Mammary epithelial cell (primary cell): ENCODE measurements at places on chromosomes 2 and 18. TPM values are rescaled to one million over a fixed set of nuclear protein-coding genes. Genes with fewer than 3 reads are reported as not detected.

DHRS9 gene
- not detected for total RNA-seq

ADD2 gene
- not detected in 2 replicates for total RNA-seq

DNAJC5G gene
- total RNA-seq: not detected in 2 replicates

MTCL1 gene
- total RNA-seq: 14.2 TPM

C2orf80 gene
- total RNA-seq: not detected in 2 replicates

BCL11A gene
- 8.5 TPM for total RNA-seq

PLEK gene
- not detected for total RNA-seq

CHMP1B gene
- total RNA-seq: 76.5 TPM

EPB41L5 gene
- total RNA-seq: 16.5 TPM
